ENCODE measurements at places on chromosomes 2 and 18. TPM values are rescaled to one million over a fixed set of nuclear protein-coding genes. Genes with fewer than 3 reads are reported as not detected.

DNA sequence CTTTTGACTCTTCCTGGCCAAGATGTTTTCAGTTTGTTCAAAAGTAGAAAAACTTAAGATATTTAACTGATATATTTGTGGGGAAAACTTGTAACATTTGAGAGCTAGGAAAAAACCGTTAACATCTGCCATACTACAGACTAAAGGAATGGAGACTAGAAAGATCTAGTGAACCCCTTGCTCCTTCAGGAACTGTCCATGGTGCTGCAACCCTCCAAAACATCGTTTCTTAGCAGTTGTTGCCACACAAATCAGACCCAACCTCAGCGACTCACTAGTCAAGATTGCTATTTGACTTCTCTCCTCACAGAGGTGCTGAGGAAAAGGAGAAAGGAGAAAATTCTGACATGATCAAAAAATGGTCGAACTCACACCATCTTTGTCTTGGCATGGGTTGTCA, 393.8 kb upstream of the LYPD1 start:
- peak; percentile 3 for DNase-seq

Gene INHBB
- 1.8 TPM for total RNA-seq

- no peak for DNase-seq
Observed at GRCh38 chr2:239684996-239685395, 284.2 kb upstream of the HDAC4 start.

- no peak for DNase-seq
Observed at GRCh38 chr2:202164411-202164810, 74.0 kb downstream of the SUMO1 start.

GRCh38 chr18:49564518-49564834, 2.6 kb downstream of the LIPG start:
- no peak for DNase-seq

Gene CHPF
- 40.4 TPM for total RNA-seq

DNA sequence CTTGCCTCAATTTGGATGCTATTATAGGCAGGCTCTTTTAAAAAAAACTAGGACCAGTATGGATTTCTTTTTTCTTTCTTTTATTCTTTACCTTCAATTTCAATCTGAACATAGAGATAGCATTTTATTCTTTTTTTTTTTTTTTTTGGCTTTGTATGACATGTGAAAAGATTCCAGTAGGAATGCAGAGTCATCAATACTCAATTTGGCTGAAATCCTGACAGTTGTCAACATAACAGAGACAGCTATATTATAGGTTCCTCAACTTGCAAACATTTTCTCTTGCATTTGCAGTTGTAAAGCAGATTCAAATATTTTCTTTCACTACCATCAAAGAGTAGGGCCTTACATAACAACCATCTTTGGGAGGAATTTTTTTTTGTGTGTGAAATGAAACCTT, 334.4 kb downstream of the LRP1B start:
- DNase-seq = no peak

Gene GKN1
- total RNA-seq = not detected

Gene CENPA
- 19.8 TPM for total RNA-seq

DNA sequence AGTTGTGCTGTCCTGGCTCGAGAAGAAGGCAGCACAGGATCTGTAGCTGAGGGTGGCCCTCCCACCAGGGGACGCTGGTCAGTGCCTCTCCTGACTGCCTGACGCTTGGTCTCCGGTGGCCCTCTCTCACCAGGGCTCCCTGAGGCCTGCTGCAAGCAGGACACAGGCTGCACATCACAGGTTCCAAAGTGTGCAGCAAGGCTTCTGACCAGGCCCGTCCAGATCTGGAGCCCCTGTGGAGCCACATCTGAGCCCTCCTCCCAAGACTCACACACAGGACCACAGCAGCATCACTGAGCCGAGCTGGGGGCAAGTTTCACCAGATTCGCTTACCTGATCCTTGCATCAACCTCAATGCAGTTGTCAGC, 12.1 kb downstream of the AMER3 start:
- no peak for DNase-seq

Gene CXCR2
- total RNA-seq = not detected

Gene DIS3L2
- 17.2 TPM for total RNA-seq

GRCh38 chr2:27857417-27858172, 32.6 kb downstream of the RBKS start:
- DNase-seq = peak; percentile 47

DNA sequence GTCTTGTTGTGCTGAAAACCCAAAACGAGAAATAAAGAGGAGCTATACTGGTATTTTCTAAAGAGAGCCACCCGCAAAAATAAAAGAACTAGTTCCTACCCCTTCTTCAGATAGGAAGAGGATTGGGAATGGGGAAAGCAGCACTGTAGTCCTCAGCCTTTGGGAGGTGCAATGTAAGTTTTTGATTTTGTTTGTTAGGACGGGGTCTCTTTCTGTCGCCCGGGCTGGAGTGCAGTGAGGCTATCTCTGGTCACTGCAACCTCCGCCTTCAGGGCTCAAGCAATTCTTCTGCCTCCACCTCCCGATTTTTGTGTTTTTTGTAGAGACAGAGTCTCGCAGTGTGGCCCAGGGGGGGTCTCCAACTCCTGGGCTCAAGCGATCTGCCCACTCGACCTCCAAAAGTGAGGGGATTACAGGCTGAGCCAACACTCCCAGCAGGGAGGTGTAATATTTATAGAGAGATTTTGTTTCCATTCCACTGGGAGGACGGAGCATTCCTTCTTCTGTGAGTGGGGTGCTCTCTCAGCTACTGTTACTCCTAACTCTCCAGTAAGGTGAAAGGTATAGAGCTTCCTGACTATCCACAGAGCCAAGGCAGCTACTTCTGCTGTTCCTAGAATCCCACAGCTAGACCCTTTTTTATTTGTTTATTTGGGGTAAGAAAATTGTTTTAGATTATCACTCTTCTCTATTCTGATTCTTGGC, 13.1 kb upstream of the GULP1 start:
- no peak for DNase-seq

DNA sequence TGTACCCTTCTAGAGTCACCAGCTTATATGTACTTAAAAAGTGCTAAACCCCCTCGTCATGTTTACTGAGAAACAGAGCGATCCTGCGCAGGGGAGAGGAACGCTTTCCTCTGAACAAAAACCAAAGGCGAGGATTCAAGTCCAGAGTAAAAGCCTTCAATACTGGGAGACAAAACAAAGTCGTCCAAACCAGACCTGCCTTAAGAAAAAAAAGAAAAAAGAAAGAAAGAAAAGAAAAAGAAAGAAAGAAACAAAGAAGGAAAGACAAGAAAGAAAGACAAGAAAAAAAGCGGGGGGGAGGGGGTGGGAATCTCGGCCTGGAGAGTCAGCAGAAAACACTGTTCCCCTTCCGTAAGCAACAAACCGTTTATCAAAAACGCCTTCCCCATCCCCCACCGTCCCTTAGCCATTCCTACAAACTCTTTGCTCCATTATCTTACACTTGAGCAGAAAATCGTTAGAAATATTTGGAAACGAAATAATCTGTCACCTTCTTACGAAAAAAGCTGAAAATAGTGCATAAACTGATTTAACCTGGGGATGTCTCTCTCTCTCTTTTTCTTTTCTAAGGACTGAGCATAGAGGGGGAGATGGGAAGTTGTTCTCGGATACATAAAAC, 3.3 kb downstream of the PTGR3 start:
- no peak for DNase-seq

Gene GPR75
- total RNA-seq = not detected

DNA sequence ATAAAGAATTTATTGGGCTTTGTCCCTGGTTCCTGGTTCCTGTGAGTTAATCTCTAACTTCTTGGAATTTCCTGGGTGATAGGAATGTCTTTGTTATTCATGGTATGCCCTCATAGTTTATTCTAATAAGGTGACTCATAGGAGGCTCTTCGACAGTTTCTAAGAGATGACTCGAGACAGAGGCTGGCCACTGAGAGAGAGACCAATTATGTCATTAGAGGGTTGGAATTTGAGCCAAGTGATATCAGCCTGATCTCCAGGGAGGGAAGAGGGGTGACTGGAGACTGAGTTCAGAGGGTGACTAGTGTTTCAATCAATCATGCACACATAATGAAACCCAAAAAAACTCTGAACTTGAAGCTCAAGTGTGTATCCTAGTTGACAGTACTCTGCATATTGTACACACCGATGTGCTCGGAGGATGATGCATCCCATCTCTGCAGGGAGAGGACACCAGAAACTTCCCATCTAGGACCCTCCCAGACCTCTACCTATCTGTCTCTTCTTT, 185.7 kb downstream of the MTCL1 start:
- peak; percentile 71 for DNase-seq

GRCh38 chr2:199464606-199465352, 7.0 kb upstream of the SATB2 start:
- no peak for DNase-seq

Gene SERPINB10
- total RNA-seq = not detected

Gene SNORC
- 4.1 TPM for total RNA-seq

Gene AMER3
- total RNA-seq = not detected

GRCh38 chr2:214311031-214311533, 99.8 kb upstream of the VWC2L start:
- peak; percentile 1 for DNase-seq

DNA sequence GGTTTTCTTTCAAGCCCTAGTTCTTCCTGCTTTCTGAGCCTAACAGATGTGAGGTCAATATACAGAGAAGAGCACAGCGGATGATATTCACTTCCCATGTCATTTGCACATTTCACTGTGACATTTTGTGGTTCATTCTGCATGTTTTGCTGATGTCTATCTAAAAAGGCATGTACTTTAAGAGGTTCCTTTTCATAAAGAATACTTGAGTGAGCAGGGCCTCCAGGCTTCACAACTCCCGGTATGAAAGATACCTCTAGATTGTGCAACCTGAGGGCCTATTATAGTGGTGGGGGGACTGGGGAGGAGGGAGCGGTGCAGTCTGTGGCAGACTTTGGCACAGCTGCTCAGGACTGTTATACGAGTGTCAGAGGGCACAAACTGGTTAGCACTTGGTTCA, 54.6 kb downstream of the CPO start:
- no peak for DNase-seq

Gene COLEC11
- total RNA-seq = not detected

DNA sequence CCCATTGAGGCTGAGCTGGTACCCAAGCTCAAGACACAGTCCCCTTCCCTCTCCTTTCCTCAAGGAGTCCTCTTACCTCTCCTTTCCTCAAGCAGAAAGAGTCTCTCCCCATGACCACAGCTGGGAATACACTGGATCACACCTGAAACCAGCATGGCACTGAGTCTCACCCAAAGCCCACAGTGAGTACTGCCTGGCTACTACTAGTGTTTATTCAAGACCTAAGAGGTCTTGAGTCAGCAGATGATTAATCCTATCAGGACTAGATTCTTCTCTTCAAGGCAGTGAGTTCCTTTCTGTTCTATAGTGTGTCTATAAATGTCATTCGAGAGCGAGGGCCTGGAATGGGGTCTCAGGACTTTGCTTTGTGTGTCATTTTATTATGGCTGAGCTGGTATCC, 111.4 kb downstream of the METTL4 start:
- no peak for DNase-seq

Gene RTP5
- not detected for total RNA-seq

DNA sequence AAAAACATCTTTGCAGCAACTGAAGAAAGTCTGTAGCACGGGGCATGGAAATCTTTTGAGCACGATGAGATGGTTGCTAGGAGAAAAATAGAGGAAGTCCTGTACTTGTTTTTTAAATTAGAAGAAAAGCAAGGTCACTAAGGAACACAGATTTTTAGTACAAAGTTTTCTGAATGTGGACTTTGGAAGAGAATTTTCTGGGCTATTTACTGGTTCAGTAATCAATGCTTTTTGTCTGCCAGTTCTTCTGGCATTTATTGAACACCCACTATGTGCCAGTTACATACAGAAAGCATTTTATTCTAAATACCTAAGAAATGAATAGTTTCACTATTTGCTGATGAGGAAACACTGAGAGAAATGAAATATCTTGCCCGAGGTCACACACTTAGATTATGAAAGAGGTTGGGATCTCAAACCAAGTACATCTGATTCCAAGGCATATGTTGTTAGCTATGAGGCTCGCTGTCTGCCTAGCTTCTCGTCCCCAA, 15.6 kb upstream of the MAP3K20 start:
- DNase-seq = no peak

DNA sequence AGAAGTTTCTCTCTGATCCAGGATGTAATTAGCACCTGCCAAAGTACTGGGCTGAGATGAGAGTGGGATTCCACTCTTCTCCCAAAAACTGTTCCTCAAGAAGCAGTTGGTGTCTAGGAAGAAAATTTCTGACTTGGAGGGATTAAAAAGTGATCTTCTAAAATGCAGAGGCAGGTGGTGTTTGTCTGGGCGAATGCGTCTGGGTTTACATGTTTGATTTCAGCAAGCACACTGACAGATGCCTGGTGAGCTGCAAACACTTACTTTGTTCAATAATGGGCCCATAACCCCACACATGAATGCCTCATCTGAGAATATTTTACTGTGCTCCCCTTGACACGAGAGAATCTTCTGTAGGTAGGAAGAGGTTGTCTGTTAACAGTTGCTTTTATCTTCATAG, 24.3 kb upstream of the KCNF1 start:
- no peak for DNase-seq

- DNase-seq = no peak
Observed at GRCh38 chr2:32760628-32761027, 132.8 kb downstream of the TTC27 start.

Gene MGAT5
- 7.8 TPM for total RNA-seq

Gene KCNS3
- total RNA-seq = 5.2 TPM

Gene CDH19
- not detected for total RNA-seq

Gene SOWAHC
- 15.2 TPM for total RNA-seq

Gene SUCLG1
- 60.3 TPM for total RNA-seq

GRCh38 chr2:117835990-117836760, 21.7 kb downstream of the DDX18 start:
- DNase-seq = peak; percentile 87

GRCh38 chr18:9726936-9727335, 18.8 kb downstream of the RAB31 start:
- DNase-seq = no peak

DNA sequence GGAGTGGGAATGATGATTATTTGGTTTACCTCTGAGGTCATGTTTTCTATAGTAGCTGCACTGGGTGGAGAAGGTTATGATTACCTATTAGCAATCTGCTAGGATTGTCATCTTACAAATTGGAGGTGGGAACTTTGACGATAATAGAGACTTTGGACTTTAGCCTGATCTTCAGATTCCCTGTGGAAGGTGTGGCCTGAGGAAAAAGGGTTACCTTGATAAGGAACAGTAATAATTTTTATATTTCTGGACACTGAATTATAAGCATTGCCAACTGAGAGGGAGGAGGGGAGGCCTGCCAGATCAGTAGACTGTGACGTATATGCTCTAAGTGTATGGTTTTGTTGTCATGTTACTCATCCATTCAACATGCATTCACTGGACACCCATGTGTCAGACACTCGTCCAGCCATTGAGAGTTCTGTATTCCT, 183.4 kb upstream of the FOSL2 start:
- DNase-seq = no peak

DNA sequence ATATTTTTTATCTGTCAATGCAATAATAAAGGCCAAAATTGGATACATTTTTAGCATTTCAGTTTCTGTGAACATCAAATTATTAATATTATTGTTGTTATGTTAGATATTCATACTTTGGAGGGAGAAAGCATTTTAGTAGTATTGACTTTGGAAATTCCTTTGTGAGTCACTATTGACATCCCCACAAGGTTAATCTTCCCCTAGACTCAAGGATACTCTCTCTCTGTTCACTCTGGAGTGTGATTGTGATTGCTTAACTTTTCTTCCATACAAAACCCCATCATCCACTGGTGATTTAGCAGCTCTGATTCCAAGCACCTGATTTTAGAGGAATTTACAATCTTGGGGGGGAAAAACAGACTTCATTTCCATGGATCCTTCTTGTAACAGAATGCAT, 352.0 kb downstream of the THSD7B start:
- no peak for DNase-seq

Measured in MG63 (cell line).